ENCODE measurements at places on chromosomes 4 and X.

GRCh38 chr4:181146051-181146450 lies 1097.2 kb upstream of the TENM3 start:
- no peak for DNase-seq

GRCh38 chrX:135112096-135112729 lies 8.1 kb downstream of the ETDB start:
- DNase-seq, result no peak

DNA sequence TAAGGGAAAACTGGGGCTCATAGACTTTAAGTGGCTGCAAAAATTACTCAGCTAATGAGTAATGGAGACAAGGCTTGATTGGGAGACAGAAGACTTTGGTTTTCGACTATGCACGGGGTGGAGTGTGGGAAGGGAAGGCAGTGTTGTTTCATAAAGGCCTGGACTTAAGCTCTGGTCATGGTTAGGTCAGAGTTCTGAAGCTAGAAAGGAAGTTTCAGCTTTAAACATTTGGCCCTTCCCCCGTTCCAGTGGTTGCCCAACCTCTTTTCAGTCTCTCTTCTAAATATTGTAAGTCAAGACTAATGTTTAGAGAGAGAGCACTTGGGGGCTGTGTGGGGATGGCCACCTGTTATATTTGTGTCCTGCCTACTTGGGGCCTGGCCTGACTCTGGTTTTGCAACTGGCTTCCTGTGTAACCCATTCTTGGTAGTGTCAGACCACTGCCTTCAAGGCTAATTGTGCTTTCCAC lies 21.0 kb downstream of the MSN start:
- DNase-seq, result no peak

DNA sequence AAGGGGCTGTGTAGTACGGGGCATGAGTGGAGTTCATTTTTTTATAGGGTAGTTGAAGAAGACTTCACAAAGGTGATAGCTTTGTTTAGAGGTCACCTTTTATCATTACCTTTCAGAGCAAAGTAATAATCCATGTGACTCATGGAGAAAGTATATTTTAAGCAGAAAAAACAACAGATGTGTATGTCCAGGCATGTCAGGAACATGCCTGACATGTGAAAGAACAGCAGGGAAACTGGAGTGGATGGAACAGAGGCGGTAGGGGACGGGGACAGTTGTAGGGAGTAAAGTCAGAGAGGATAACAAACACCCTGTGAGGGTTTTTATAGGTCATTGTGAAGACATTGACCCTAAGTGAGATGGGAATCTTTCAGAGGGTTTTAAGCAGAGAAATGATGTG lies 107.6 kb downstream of the USP9X start:
- DNase-seq, result no peak

- no peak for DNase-seq
These were observed 14.1 kb upstream of the PAPSS1 start for GRCh38 chr4:107734120-107734519.

- no peak for DNase-seq
These were observed 372.3 kb upstream of the SPOCK3 start for GRCh38 chr4:167606551-167606950.

- peak; percentile 20 for DNase-seq
These were observed 84.8 kb downstream of the AFAP1 start for GRCh38 chr4:7854697-7855370.

DNA sequence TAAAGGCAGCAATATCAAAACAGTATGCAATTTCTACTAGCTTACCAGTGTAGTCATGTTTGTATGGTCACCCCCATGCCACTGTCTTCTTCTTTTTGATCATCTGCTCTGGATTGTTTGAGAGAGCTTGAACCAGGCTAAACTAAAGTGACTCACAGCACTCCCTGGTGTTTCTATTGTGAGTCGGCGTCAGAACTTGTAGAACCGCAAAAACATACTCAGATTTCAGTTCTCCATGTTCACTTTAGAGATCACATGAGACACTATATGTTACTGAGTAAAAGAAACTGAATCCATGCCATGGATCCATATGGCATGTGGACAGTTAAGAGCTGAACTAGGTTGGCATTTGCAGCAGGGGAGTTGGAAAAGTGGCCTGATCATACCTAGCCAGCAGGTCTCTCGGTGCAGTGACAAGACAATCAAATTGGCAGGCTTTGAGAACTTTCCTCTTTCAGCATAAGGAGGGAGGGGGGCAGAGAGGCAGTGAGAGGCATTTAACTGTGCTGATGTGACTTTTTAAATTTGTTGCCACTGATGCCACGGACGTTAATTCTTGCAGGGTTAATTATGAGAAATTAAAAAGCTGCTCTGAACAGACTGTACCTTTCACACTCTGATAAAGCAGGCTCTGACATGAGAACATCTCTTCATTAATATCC lies 88.4 kb downstream of the AFF2 start:
- DNase-seq, result no peak

- no peak for DNase-seq
These were observed 469.0 kb upstream of the BOD1L1 start for GRCh38 chr4:14096396-14096965.

DNA sequence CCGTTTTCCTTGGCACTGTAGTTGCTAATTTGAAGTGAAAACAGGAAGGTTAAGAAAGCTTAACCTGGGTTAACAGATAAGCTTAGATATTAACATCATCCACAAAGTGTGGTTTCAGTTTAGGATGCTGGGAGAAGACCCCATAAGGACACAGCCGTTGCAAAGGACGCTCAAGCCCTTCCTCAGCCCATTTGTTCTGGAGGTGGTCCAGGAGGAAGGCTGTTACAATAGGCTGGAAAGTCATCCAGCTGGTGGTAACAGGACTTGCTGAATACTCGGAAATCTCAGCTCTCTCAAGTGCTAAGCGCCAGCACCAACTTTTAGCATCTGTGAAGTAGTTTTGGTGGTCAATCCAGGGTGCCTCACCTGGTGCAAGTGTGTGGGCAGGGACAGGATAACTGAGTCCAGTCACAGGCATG lies 14.2 kb downstream of the CHST7 start:
- DNase-seq, result no peak

DNA sequence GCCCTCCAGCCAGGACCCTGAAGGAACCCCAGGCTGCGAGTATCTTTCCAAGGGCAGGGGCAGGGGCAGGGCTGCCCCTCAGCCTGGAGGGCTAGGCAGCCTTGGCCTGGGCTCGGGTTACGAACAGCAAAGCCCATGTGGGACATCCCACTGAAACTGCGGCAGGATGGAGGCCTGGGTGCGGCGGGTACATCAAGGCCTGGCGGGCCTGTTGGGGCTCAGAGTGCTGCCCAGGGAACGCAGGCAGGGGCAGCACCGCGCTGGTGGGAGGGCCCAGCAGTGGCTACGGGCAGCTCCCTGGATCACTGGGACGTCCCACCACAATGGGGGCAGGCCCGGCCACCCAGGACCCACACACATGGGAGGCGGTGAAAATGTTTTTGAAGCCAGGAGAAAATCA lies 10.9 kb downstream of the NAT8L start:
- DNase-seq, result no peak

DNA sequence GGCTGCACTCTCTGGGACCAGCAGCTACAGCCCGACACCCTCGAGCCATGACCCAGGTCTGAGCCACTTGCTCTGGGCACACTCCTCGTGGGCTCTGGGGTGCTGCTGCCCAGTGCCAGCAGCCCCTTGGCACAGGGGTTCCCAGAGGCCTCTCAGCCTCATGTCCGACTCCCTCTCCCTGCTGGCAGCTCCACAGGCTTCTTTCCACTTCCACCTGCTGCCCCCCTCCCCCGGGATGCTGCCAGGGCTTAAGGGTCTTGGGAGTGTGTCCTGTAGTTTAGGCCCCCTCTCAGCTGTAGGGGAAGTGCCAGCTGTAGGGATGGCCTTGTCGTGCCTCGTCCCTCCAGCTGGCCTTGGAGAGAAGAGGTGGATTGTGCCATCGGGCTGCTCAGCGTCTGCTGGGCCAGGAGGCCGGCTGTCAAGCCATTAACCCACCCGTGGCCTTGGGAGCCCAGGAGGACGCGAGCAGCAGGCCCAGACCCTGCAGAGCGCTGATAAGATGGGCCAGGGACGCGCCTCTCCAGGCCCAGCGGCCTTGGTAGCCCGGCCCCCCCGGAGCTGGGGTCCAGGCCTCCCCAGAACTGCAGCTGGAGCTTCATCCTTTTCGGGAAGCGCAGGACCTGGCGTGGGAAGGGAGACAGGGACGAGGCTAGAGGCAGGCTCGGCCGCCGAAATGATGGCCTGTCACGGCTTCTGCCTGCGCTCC lies 1.0 kb upstream of the USP27X start:
- no peak for DNase-seq

DNA sequence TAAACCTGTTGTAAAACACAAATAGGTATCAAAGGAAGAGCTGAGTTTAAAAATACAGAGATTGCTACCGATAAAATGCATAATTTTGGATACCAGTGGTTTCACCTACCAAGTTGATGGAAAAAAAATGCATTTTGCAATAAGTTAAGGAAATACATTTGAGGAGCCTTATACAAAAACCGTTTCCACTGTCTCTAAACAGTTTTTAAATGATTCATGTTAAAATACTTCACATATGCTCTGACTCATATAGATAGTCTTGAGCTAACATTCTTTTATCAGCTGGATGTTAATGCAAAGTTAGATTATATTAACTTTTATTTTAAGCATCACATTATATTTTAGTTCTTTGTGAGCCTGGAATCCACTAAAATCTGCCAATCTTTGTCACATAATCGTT lies 50.6 kb upstream of the ANKRD17 start:
- DNase-seq, result no peak

GRCh38 chr4:41548305-41548880 lies 10.4 kb downstream of the LIMCH1 start:
- DNase-seq, result no peak

DNA sequence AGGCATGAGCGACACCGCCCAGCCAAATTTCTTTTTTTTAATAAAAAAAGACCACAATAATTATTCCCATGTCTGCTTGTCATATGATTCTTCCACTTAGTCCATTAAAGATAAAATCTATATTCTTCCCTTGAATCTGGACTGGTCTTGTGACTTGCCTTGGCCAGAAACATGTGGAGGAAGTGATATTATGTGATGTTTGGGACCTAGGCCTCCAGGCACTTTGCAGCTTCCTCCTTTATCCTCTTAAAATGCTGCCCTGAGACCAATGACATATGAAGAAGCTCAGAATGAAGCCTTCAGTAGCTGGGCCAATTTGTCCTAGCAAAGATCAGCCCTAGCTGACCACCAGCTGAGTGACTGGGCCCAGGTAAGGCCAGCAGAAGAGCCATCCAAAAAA lies 250.0 kb downstream of the INPP4B start:
- DNase-seq, result no peak

GRCh38 chrX:47796433-47796906 lies 40.2 kb upstream of the ZNF81 start:
- DNase-seq, result no peak

- no peak for DNase-seq
These were observed 22.4 kb downstream of the MAP7D3 start for GRCh38 chrX:136228839-136229207.

- DNase-seq, result no peak
These were observed 35.3 kb downstream of the FRMD7 start for GRCh38 chrX:132092439-132093065.

GRCh38 chrX:127621780-127622179 lies 430.4 kb downstream of the ACTRT1 start:
- no peak for DNase-seq

GRCh38 chr4:123578276-123579029 lies 181.9 kb downstream of the SPRY1 start:
- no peak for DNase-seq

- DNase-seq, result no peak
These were observed 708 bp downstream of the INTS12 start for GRCh38 chr4:105707782-105708180.

DNA sequence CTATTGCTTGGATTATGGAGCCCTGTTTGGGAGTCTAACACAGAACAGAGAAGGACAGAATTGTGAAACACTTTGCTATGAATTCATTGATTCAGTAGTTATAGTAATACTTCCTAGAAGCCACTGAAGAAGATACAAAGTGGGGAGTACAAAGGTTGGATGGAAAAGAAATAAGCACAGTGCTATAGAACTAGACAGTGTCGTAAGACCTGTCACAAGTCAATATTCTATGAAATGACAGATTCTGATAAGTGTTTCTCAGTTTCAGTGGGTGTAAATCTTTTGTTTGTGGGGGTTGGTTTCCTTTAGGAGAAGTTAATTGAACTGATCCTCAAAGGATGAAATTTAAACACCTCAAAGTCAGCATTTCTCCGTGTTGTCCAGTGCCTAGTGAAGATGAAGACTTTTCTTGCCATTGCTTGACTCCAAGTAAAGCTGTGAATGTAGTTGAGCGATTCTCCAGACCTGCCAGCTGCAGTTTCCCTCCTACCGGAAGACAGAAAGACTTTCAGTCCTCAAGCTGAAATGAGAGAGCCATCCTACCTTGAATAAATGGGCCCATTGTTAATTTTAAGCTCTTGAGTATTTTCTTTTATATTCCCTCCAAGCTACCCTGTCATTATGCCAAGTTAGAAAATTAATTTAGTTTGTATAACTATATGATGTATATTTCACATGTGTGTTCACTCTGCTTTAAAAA lies 7.9 kb downstream of the PDLIM5 start:
- no peak for DNase-seq

DNA sequence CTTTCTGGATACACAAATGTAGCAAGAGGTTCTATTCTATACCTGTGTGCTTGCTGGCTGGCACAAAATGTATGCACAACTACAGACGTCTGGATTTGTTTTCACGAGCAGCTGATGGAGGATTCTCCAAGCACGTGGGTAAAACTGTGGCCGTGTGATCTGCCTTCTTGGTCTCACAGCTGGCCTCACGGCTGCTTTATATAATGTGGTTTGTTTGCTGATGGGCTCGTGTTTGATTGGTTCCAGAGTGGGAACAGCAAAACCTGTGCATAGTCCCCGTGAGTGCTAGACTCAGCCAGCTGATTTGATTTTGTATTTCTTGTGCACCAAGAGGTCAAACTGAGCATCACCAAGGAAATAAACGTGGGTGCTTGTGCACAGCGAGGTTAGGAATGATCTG lies 262.6 kb upstream of the RPS6KA3 start:
- DNase-seq, result no peak

DNA sequence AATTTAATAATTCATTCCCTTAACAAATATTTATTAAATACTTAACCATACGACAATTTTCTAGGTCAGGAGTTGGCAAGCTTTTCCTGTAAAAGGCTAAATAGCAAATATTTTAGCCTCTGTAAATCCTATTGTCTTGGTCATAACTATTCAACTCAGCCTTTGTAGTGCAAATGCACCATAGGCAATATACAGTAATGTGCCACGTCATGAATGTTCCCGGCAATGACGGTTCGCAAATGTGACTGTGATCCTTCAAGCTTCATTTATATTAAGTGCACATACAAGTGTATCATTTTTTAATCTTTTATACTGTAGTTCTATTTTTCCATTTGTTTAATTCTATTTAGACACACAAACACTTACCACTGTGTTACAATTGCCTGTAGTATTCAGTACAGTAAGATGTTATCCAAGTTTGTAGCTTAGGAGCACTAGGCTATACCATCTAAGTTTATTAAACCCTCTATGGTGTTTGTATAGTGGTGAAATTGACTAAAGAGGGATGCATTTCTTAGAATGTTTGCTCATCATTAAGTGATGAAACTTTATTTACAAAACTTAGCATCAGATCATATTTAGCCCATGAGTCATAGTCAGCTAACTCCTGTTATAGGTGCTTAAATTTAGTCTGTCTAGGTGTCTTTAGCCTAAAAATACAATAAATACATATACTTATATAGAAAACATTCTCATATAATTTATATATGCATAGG lies 553.6 kb downstream of the STPG2 start:
- no peak for DNase-seq

GRCh38 chr4:3361896-3362295 lies 69.1 kb downstream of the RGS12 start:
- no peak for DNase-seq

- no peak for DNase-seq
These were observed 2747.1 kb downstream of the PCDH7 start for GRCh38 chr4:33467291-33467690.

- no peak for DNase-seq
These were observed 1.4 kb downstream of the PLXNB3 start for GRCh38 chrX:153765138-153766079.
